ENCODE measurements at places on chromosomes 12 and 14. TPM values are rescaled to one million over a fixed set of nuclear protein-coding genes. Genes with fewer than 3 reads are reported as not detected.

Gene DPF3
- total RNA-seq: 1.2 TPM

Gene PTPRO
- total RNA-seq: 4.5 TPM

Gene RHOJ
- total RNA-seq: not detected

Gene PTMS
- 12.0 TPM for total RNA-seq

Gene PRR4
- 1.8 TPM for total RNA-seq

Gene LRP1-AS
- total RNA-seq: not detected

Gene SIX6
- not detected for total RNA-seq

Gene NGB
- not detected for total RNA-seq

Gene LRTM2
- total RNA-seq: not detected

Gene PTCSC3
- not detected for total RNA-seq

Gene SYNDIG1L
- total RNA-seq: not detected

Gene KRT80
- total RNA-seq: not detected

Gene TROAP
- not detected for total RNA-seq

Gene TAS2R8
- not detected for total RNA-seq

Gene TGFB3
- total RNA-seq: 6.5 TPM

Gene IL31
- not detected for total RNA-seq

Gene HVCN1
- total RNA-seq: 8.8 TPM

DNA sequence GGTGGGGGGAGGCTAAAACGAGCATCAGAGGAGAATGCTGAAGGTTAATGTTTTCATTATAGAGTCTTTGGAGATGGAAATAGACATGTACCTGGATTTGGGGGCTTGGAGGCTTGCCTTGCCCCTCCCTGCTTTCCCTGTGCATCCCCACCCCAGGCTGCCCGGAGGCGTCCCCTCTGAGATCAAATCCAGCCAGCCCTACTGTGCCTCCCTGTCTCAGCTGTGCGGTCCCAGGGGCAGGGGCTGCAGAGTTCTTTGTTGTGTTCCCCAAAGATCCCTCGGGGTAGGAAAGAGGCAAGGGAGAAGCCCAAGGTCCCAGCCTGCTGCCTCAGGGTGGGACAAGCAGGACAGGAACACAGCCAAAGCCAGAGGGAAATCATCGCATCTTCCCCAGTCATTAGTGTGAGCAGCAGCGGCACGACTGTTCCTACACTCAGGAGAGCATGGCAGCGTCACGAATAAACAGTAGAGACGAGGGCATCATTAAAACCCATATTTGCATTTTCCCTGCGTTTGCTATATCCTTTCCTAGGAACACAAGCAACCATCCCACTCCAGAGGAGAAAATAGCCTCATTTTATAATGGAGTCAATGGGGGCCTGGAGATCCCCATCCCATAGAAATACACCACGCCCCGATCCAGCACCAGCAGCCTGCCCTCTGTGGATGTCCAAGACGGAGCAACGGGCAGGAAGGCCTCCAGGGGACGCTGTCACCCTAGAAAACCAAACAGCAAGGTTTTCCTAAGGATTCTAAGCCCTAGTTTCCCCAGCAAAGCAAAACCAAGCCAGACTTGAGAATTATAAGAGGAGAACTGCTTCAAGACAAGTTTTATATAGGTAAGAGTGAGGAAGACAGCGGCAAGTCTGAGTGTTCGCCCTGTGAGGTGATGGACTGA lies 32.4 kb downstream of the ANO2 start:
- no peak for DNase-seq

GRCh38 chr12:66189486-66189843 lies 451 bp downstream of the IRAK3 start:
- no peak for DNase-seq

DNA sequence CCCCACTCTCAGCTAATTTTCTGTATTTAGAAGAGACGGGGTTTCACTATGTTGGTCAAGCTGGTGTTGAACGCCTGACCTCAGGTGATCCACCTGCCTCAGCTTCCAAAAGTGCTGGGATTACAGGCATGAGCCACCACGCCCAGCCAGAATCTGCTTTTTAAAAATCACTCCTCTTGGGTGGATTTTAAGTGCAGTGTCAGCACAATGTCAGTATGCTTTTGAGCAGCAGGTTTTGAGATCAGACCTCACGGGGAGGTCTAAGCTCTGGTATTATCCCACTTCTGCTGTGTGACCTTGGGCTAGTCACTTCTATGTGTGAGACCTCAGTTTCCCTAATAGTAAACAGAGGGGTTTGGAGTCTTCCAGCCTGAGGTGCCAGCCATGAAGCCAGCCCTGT lies 51.8 kb upstream of the GSC start:
- no peak for DNase-seq

DNA sequence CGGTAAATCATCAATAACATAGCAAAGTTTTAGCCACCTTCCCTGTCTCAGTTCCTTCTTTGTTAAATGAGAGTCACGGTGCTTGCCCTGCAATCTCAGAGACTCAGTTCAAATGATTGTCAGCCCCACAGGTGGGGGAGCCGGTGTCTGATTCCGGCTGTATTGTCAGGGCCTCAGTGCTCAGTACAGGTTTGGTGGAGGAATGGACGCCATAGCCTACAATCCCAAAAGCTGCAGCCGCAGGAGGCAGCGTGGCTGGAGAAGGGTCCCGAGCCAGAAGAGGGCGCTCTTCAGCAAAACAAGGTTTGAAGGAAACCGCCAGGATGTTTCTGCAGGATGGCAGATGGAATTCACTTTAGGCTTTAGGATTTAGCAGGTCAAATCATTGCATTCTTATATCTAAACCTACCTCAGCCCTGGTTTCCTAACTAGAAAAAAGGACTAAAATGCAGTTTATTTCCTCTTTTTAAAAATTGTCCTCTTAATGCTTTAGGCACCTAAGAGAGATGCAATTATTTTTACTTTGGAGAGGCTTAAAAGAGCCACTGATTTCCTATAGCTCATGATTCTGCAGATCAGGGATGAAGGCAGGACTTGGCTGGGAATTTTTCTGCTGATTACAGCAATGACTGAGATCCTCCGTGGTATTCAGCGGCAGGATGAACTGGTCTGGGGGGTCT lies 29.2 kb downstream of the FOS start:
- DNase-seq: peak; percentile 51

DNA sequence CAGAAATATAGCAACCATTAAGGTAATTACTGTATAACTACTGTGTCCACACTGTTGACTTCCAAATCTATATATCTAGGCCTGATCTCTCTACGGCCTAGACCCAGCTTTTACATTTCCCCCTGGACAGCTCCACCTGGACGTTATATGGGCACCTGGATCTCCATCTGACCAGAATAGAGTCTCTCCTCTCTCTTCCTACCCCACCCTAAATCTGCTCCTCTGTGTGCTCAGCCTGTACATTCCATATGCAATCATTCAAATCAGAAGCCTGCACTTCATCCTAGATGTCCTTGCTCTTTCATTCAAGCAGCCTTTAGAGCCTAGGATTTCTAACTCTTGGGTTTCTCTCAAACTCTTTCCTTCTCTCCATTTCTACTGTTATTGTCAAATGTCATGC lies 255.0 kb downstream of the PAX9 start:
- no peak for DNase-seq

DNA sequence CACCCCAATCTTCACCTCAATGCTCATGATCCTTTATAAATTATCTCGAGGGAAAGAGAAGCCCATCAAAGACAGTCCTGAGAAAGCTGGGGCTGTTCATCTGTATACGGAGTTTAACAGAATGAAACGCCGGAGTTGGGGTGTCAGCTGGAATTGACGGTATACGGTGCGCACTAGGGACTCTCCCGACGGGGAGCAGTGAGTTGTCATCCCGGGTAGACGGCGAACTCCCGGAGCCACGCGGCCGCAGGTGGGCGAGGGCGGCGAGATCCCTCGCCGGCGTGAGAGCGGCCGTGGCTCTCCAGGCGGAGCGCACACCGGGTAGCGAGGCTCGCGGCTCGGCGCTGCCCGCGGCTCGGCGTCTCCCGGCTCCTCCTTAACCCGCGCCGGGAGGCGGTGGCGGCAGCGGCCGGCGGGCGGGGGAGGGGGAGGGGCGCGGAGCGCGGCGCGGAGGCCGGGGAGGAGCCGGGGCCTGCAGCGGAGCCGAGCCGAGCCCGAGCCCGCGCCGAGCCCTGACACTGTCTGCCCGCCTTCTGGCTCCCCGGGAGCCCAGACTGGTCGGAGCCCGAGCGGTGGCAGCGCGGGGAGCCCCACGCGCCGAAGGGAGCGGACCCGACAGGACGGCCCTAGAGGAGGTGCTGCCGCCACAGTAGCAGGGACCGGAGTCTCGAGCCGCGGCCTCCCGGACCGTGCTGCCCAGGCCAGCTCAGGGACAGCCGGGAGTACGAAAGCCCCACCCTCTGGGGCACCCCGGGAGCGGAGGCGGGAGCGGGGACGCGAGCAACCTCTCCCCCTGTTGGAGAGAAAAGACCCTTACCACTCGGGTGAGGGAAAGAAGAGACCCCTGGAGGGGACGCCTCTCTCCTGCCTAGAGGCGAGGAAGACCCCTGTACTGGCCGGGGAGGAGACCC lies at the start of gene FOXJ2:
Gene FOXJ2 (plus strand): TSS at position 475 of the 911 bp plus-strand sequence. CDS start 7,117 bp downstream, outside the sequence.
- peak; percentile 76 for DNase-seq

- DNase-seq: peak; percentile 17
Measured at GRCh38 chr14:56118611-56119181, 485 bp downstream of the PELI2 start.

DNA sequence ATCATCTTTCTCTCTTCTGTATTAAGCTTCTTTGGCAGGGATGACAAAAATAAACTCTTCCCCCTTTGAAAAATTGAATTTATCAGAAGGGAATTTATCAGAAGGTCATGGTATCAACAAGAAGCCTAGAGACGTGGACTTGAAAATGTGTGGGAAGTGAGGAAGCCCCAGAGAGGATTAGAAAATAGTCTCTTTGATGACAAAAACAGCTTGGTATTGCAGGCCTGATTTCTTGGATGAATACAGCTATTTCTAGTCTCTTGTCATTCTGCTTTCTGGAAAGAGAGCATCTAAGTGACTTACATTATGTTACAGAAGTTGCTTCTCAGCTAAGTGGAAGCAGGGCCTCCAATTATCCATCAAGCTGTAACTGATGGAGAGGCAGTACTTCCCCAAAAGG lies 111.1 kb downstream of the KITLG start:
- no peak for DNase-seq

GRCh38 chr14:95663226-95663797 lies 22.9 kb upstream of the TCL1B start:
- no peak for DNase-seq

- DNase-seq: no peak
Measured at GRCh38 chr12:118436002-118436730, 59.8 kb downstream of the SUDS3 start.

DNA sequence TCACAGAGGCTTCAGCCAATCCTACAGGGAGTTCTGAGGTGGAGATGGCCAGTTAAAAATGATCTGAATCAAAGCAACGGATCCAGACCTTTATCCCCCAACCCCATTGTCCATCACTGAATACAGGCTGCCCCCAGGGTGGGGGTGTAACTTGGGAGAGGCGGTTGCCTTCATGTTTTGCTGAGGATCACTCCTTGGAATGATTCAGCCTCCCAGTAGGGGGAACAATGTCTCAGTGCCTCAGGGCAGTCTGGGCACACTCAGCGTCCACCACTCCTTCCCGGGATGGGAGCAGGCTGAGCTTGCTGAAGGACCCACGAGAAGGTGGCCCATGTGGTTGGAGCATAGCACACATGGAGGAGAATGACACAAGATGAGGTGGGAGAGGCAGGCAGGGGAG lies 60.2 kb downstream of the RFX4 start:
- no peak for DNase-seq

- DNase-seq: no peak
Measured at GRCh38 chr12:50753232-50753769, 10.6 kb upstream of the ATF1 start.

- no peak for DNase-seq
Measured at GRCh38 chr12:62647586-62647985, 181.0 kb downstream of the MON2 start.

GRCh38 chr12:64571411-64571810 lies 38.9 kb upstream of the RASSF3 start:
- DNase-seq: no peak

- DNase-seq: no peak
Measured at GRCh38 chr12:54052438-54053002, 1.1 kb upstream of the HOXC4 start.

- no peak for DNase-seq
Measured at GRCh38 chr14:100432652-100433427, 109.7 kb downstream of the SLC25A47 start.

GRCh38 chr14:104161602-104162367 lies 23.4 kb downstream of the KIF26A start:
- no peak for DNase-seq

DNA sequence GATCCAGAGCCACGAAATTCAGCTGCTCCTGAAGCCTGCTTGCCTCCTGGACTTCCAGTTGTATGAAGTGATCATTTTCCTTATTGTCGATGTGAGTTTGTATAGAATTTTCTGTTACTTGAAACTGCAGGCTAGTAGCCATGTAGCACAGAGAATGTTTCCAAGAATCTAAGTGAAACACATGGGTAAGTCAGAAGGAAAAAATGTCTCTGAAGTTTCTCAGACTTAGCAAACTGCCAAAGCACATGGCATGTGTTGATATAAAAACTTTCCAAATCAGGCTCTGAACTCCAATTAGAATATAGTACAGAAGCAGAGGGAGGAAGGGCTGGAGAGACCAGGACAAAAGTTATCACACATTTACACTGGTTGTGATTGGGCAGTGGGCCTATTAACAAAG lies 9.8 kb upstream of the PCNX1 start:
- DNase-seq: no peak

GRCh38 chr14:65847075-65847847 lies 434.7 kb downstream of the FUT8 start:
- DNase-seq: peak; percentile 19

GRCh38 chr12:91703491-91704283 lies 442.0 kb downstream of the BTG1 start:
- no peak for DNase-seq

DNA sequence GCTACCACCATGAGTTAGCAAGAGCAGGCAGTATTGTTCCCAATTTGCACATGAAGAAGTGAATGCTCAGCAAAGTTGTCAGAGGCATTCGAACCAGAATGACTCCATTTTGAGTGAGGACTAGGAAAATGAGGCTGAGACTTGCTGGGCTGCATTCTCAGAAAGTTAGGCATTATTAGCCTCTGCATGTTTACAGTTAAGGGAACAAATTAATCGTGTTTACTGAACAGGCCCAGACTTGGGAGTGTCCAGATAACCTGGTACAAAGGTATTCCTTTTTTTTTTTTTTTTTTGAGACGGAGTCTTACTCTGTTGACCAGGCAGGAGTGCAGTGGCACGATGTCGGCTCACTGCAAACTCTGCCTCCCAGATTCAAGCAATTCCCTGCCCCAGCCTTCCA lies 22.5 kb upstream of the VWF start:
- DNase-seq: no peak

- DNase-seq: no peak
Measured at GRCh38 chr12:124481772-124482566, 85.4 kb downstream of the NCOR2 start.

- no peak for DNase-seq
Measured at GRCh38 chr12:11746024-11746771, 96.7 kb downstream of the ETV6 start.

GRCh38 chr12:88644946-88645702 lies 64.9 kb upstream of the KITLG start:
- DNase-seq: no peak

GRCh38 chr14:53541411-53541810 lies 388.3 kb upstream of the DDHD1 start:
- DNase-seq: no peak

GRCh38 chr14:55705651-55706364 lies 125.8 kb downstream of the KTN1 start:
- DNase-seq: no peak

Measured in T-helper 17 cell (primary cell).